ENCODE measurements at places on chromosomes 12 and 14. TPM values are rescaled to one million over a fixed set of nuclear protein-coding genes. Genes with fewer than 3 reads are reported as not detected.

GRCh38 chr12:114626-115211 lies 48.2 kb downstream of the IQSEC3 start:
- peaks cover 12% of the 10 kb centered on the region for H3K27me3 ChIP-seq
- H3K4me3 ChIP-seq = no peak overlapping the region
- no peaks in the 10 kb centered on the region for H3K36me3 ChIP-seq
- no peak overlapping the region for H3K27ac ChIP-seq

DNA sequence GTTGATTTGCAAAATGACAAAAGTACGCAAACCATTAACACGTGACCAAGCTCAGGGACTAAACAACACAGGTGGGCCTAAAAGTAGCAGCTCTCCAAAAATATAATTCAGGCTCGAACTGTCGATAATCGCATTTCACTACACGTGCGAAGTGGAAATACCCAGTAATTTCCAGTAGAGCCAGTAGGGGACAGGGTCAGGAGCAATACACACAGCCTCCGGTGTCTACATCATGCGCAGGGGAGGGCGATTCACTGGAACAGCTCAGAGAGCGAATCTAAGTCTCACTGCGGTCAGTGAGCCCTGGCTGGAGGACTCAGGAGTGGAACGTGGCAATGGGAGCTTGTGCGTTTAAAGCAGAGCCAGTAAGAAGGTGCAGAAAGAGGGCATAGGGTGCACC lies 40.4 kb downstream of the SETD3 start:
- H3K27me3 ChIP-seq = no peaks in the 10 kb centered on the region
- peaks cover 61% of the 10 kb centered on the region for H3K36me3 ChIP-seq
- H3K27ac ChIP-seq = peak overlapping the region; percentile 24
- DNase-seq = no peak
- H3K4me3 ChIP-seq = no peak overlapping the region
- peaks cover 44% of the 10 kb centered on the region for H3K4me1 ChIP-seq

DNA sequence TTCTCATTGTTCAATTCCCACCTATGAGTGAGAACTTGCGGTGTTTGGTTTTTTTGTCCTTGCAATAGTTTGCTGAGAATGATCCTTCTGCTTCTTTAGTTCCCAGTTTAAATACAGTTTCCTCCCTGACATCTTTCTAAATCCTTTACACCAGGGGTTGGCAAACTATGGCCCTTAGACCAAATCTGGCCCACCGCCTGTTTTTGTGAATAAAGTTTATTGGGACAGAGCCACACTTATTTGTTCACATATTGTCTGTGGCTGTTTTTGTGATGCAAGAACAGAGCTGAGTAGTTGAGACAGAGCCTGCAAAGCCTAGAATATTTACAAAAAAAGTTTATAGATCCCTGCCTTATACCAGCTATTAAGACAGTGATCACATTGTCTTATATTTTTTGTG lies 53.7 kb downstream of the SERPINA10 start:
- H3K27me3 ChIP-seq = no peaks in the 10 kb centered on the region
- peaks cover 11% of the 10 kb centered on the region for H3K4me1 ChIP-seq
- H3K36me3 ChIP-seq = peaks cover 2% of the 10 kb centered on the region
- no peak overlapping the region for H3K4me3 ChIP-seq
- H3K27ac ChIP-seq = no peak overlapping the region

DNA sequence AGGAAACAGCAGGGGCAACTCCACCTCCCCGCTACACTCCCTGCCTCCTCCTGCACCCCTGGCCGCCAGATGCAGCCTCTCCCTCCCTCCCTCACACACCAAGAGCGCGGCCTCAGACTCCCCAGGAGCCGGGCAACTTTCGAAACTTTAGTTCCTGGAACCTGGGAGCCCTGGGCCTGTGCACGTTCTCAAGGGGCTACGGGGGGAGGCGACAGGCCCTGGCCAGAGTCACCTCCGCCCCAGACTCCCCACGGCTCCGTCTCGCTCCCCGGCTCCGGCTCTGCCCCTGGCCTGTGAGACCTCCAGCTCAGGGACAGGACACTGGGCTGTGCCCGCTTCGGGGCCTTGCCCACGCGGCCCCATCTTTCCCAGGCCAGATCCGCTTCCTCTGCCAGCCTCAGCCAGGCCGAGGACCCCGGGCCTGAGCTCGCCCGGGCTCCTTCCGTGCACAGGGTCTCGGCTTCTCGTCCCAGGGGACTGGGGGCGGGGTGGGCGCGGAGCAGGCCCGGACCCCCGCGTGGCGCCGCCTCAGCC lies 5.5 kb downstream of the AMN start:
- peaks cover 13% of the 10 kb centered on the region for H3K4me1 ChIP-seq
- DNase-seq = no peak
- H3K36me3 ChIP-seq = no peaks in the 10 kb centered on the region
- peaks cover 49% of the 10 kb centered on the region for H3K27me3 ChIP-seq

Gene KCNH5
- total RNA-seq = not detected

Gene MYF5
- not detected for total RNA-seq

Measured in activated CD4-positive, alpha-beta memory T cell treated with anti-CD3 and anti-CD28 coated beads, Interleukin-2, amount 10 ng/mL, durations not matched to agents 7 days and 5 days (primary cell).